ENCODE measurements at places on chromosomes 2 and 18.
A peak's percentile ranks its signal among the peaks of the same experiment; 100 is the strongest.

GRCh38 chr2:180675170-180675569 is 305.2 kb upstream of the UBE2E3 start:
- no peak overlapping the region for H3K4me3 ChIP-seq
- peaks cover 25% of the 10 kb centered on the region for H3K27me3 ChIP-seq
- H3K36me3 ChIP-seq, result no peaks in the 10 kb centered on the region
- no peak overlapping the region for H3K27ac ChIP-seq
- no peaks in the 10 kb centered on the region for H3K4me1 ChIP-seq

GRCh38 chr2:19409046-19409445 is 50.6 kb upstream of the OSR1 start:
- H3K4me3 ChIP-seq, result no peak overlapping the region
- no peak for DNase-seq
- H3K27me3 ChIP-seq, result peaks cover 28% of the 10 kb centered on the region

DNA sequence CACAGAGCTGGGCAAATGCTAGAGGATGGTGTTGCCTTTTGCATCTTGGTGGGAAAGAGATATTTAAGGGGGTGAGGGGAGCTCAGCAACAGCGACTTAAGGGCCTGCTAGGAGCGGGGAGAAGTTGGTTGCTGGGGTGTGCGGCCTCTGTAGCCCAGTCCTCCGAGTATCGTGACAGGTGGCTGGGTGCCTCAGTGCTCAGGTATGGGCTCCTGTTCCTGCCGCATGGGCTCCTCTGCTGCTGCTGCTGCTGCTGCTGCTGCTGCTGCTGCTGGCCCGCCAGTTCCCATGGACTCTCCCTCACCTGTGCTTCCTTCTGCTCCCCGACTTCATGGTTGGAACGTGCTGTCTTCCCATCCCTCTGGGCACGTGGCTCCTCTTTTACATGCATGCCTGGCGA is 22.0 kb downstream of the AGAP1 start:
- DNase-seq, result no peak
- no peak overlapping the region for H3K27ac ChIP-seq

GRCh38 chr2:100241236-100241635 is 81.1 kb downstream of the LONRF2 start:
- no peak overlapping the region for H3K27ac ChIP-seq
- no peak overlapping the region for H3K4me3 ChIP-seq
- H3K4me1 ChIP-seq, result peaks cover 18% of the 10 kb centered on the region
- DNase-seq, result no peak

DNA sequence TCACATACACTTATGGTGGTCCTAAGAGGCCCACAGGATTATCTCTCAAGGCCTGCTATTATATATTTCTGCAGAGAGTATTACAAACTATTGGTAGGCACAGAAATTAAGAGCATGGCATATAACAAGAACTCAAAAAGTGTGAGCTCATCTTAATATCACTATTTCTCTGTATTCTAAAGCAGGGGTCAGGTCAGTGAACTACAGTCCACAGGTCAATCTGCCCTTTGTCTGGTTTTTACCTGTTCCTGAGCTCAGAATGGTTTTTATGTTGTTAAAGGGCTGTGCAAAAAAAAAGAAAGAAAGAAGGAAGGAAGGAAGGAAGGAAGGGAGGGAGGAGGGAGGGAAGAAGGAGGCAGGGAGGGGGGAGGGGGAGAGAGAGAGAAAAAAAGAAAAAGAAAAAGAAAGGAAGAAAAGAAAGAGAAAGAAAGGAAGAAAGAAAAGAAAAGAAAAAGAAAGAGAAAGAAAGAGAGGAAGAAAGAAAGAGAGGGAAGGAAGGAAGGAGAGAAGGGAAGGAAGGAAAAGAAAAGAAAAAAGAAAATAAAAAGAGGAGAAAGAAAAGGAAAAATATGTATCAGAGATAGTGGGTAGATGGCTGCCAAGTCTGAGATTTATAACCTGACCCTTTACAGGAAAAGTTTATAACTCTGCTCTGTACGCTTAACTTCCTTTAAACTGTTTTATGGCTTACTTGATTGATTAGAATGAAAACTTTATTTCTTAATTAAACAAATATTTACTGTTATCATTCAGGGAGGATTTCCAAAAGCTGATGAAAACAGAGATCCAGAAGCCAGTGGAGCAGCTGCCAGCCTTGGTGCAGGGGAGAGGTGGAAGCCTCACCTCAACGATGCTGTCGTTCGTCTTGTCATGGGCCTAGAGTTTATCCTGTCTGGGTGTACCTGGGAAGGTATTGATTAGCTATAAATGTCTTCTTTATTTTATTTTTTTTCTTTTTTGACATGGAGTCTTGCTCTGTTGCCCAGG is 11.2 kb upstream of the SCYGR1 start:
- DNase-seq, result no peak
- no peak overlapping the region for H3K4me3 ChIP-seq
- H3K4me1 ChIP-seq, result peaks cover 10% of the 10 kb centered on the region
- H3K36me3 ChIP-seq, result no peaks in the 10 kb centered on the region

- H3K4me1 ChIP-seq, result no peaks in the 10 kb centered on the region
- H3K27ac ChIP-seq, result no peak overlapping the region
- no peaks in the 10 kb centered on the region for H3K36me3 ChIP-seq
- no peak overlapping the region for H3K4me3 ChIP-seq
- no peak for DNase-seq
Measured at GRCh38 chr2:38415728-38416291, 38.7 kb upstream of the ATL2 start.

DNA sequence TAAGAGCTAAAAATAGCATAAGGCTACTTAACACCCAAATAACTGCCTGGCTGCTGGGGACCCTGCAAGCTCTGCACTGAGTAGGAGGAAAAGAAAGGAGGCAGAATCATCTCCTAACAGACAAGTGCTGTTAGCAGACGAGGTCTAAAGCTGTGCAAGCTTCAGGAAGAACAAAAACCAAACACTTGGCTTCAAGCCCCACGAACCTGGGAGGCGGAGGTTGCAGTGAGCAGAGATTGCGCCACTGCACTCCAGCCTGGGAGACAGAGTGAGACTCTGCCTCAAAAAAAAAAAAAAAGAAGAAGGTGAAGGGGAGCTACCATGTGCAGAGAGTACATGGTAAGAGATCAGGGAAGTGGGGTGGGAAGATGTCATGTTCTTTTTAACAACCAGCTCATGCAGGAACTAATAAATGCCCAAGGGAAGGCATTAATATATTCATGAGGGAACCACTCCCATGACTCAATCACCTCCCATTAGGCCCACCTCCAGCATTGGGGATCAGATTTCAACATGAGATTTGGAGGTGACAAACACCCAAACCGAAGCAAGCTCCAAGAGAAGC is 28.8 kb upstream of the INO80C start:
- no peak overlapping the region for H3K27ac ChIP-seq
- H3K4me1 ChIP-seq, result peaks cover 3% of the 10 kb centered on the region
- H3K27me3 ChIP-seq, result peaks cover 45% of the 10 kb centered on the region
- H3K4me3 ChIP-seq, result no peak overlapping the region
- H3K36me3 ChIP-seq, result peaks cover 3% of the 10 kb centered on the region

GRCh38 chr2:101820519-101820918 is 123.0 kb downstream of the MAP4K4 start:
- no peaks in the 10 kb centered on the region for H3K36me3 ChIP-seq
- no peaks in the 10 kb centered on the region for H3K27me3 ChIP-seq
- no peak for DNase-seq
- no peak overlapping the region for H3K4me3 ChIP-seq
- peak overlapping the region; percentile 90 for H3K27ac ChIP-seq

- peaks cover 71% of the 10 kb centered on the region for H3K27me3 ChIP-seq
- no peaks in the 10 kb centered on the region for H3K36me3 ChIP-seq
- no peaks in the 10 kb centered on the region for H3K4me1 ChIP-seq
Measured at GRCh38 chr2:33108483-33109443, 162.0 kb downstream of the LTBP1 start.

- H3K36me3 ChIP-seq, result peaks cover 7% of the 10 kb centered on the region
- H3K27me3 ChIP-seq, result no peaks in the 10 kb centered on the region
- no peak overlapping the region for H3K4me3 ChIP-seq
- peaks cover 33% of the 10 kb centered on the region for H3K4me1 ChIP-seq
- peak overlapping the region; percentile 62 for H3K27ac ChIP-seq
- DNase-seq, result no peak
Measured at GRCh38 chr2:224884188-224884587, 158.1 kb downstream of the DOCK10 start.

DNA sequence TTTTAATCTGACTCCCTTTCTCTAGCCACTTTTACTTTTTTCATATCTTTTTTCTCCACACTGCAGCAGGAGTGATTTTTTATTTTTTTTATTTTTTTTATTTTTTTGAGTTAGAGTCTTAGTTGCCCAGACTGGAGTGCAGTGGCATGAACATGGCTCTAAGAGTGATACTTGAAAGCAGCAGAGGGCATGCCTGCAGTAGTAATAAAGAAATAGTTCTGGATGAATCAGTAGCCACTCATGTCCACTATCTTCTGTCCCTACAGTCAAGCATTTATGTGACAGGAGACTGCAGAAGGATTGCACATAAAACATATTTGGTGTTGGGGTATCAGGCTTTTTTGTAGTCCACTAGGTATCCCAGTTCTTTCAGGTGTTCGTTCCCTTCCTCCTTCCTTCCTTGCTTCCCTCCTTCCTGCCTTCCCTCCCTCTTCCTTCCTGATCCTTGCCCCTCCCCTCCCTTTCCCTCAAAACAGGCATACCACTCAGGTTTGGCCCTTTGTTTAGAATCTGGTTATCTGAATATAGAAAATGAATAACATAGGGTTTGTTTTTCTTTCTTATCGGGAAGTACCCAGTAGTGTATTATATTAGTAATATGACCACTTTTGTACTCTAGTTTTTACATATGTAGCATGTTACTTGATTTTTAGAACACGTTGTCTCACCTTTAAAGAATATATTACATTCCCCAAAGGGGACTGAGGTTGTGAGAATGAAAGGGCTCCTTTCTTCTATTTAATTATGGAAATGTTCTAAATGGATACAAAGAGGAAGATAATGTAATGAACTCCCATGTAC is 23.5 kb downstream of the MIB1 start:
- H3K27me3 ChIP-seq, result no peaks in the 10 kb centered on the region
- peaks cover 32% of the 10 kb centered on the region for H3K4me1 ChIP-seq
- no peak for DNase-seq
- no peak overlapping the region for H3K27ac ChIP-seq

GRCh38 chr18:13592246-13592645 is 134.1 kb downstream of the FAM210A start:
- H3K27me3 ChIP-seq, result no peaks in the 10 kb centered on the region
- H3K4me3 ChIP-seq, result no peak overlapping the region
- H3K4me1 ChIP-seq, result peaks cover 24% of the 10 kb centered on the region

DNA sequence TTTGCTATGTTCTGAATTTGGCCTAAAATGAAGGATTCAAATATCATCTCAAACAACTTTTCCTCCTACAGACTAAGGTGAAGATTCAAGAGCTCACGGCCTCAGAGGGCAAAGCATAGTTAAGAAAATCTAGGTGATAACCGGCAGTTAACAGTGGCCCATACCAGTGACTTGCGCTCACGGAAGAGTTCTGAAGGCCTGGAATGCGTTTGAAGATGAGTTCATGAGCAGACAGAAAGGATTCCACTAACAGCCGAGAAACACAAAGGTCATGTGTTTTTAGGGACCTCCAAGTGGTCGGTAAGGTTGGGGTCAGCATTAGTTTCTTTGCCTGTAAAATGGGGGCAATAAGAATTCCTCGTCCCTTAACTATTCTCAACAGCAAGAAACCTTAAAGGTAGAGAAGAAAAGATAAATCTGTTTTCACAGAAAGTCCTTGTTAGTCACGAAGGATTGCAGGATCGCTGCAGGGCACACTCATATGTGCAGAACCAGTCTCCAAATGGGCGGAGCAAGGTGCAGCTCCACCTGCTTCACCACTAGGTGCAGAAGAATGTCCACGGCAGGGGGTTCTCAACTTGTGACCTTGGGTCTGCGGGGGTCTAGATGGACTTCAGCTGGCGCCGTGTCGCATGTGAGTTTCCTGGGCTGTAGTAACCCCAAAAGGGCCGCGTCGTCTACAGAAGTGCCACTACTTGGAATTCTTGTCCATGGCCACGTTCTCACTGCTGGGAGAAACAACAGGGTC is 708 bp upstream of the RPIA start:
- peak; percentile 19 for DNase-seq
- peak overlapping the region; percentile 95 for H3K4me3 ChIP-seq
- peak overlapping the region; percentile 91 for H3K27ac ChIP-seq
- no peaks in the 10 kb centered on the region for H3K27me3 ChIP-seq
- H3K36me3 ChIP-seq, result peaks cover 2% of the 10 kb centered on the region
- peaks cover 43% of the 10 kb centered on the region for H3K4me1 ChIP-seq

GRCh38 chr18:3103576-3103975 is 90.6 kb upstream of the LPIN2 start:
- H3K36me3 ChIP-seq, result no peaks in the 10 kb centered on the region
- H3K4me3 ChIP-seq, result no peak overlapping the region
- no peaks in the 10 kb centered on the region for H3K4me1 ChIP-seq
- H3K27ac ChIP-seq, result no peak overlapping the region

GRCh38 chr2:186889101-186889879 is 40.3 kb upstream of the ZSWIM2 start:
- no peaks in the 10 kb centered on the region for H3K27me3 ChIP-seq
- no peak for DNase-seq
- H3K4me3 ChIP-seq, result no peak overlapping the region
- no peak overlapping the region for H3K27ac ChIP-seq
- no peaks in the 10 kb centered on the region for H3K36me3 ChIP-seq
- H3K4me1 ChIP-seq, result no peaks in the 10 kb centered on the region

GRCh38 chr18:21444465-21445212 is 155.9 kb downstream of the ESCO1 start:
- H3K27ac ChIP-seq, result no peak overlapping the region
- no peaks in the 10 kb centered on the region for H3K36me3 ChIP-seq
- H3K4me1 ChIP-seq, result no peaks in the 10 kb centered on the region
- H3K27me3 ChIP-seq, result peaks cover 43% of the 10 kb centered on the region
- no peak overlapping the region for H3K4me3 ChIP-seq

DNA sequence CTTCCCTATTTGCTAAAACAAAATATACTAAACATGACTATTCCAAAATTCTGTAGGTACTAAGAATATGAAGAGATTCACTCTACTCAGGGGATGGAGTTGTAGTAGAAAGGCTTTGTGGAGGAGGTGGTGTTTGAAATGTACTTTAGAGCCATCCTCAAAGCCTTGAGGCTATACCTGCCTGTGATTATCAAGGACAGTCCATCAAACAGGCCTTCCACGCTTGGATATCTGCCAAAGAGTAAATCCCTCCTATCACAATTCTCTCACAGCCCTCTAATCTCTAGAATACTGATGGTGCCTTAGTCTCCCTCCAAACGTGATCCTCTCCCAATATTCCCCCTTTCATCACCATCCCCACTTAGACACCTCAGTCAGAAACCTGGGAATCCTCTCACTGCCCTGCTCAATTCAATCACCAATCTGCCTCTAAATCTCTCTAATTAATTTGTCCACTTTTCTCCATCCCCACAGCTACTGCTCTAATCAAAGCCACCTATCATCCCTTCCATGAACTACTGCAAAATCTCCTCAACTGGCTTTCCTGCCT is 13.1 kb downstream of the SOS1 start:
- peaks cover 50% of the 10 kb centered on the region for H3K4me1 ChIP-seq
- peak overlapping the region; percentile 39 for H3K4me3 ChIP-seq

- no peak for DNase-seq
- no peak overlapping the region for H3K27ac ChIP-seq
- no peaks in the 10 kb centered on the region for H3K27me3 ChIP-seq
- no peak overlapping the region for H3K4me3 ChIP-seq
- H3K4me1 ChIP-seq, result no peaks in the 10 kb centered on the region
Measured at GRCh38 chr2:183522489-183523266, 398.4 kb downstream of the NUP35 start.

Measured in T-helper 17 cell (primary cell).